HepG2 (cell line): ENCODE measurements at places on chromosomes 2 and 18.

- peak; percentile 13 for DNase-seq
Observed at GRCh38 chr18:36850527-36851201, 21.7 kb downstream of the KIAA1328 start.

GRCh38 chr2:12076810-12077209 is 330.4 kb downstream of the LPIN1 start:
- DNase-seq, result no peak

GRCh38 chr18:51053814-51054213 is 23.8 kb downstream of the SMAD4 start:
- DNase-seq, result no peak

GRCh38 chr18:8800445-8800844 is 95.1 kb downstream of the MTCL1 start:
- no peak for DNase-seq

- DNase-seq, result peak; percentile 56
Observed at GRCh38 chr2:88880441-88880953, 189.0 kb downstream of the RPIA start.

DNA sequence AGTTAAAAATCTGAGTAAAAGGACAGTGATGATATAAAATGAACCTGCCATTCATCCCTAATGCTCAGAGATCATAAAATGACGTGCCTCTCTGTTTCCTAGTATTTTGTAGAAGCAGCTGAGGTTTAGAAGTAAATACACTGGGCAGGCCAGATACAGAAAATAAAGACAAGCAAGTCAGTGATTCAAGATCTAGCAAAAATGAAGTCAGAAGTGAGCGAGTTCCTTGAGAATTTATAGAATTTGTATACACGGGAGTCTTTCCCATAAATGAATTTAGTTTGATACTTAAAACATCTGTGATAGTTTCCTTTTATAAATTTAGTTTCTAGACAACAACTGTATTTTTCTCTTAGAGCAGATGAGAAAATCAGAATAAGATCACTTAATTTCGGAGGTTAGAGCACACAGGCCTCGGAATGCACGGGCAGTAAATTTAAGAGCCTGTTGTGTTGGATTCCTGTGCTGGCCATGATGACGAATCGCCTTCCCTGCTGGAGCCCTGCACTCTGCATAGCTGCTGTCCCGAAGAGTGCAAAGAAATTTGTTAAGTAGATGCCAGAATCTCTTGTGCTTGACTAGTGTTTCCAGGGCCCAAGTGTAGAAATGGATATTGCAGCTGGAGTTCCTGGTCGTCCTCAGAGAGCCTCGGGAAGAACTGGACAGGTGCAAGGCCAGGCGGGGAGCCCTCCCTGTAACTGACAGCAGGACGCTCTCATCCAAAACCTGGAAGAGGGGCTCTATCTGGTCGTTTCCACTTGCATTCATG is 83.7 kb upstream of the RBM44 start:
- peak; percentile 35 for DNase-seq

DNA sequence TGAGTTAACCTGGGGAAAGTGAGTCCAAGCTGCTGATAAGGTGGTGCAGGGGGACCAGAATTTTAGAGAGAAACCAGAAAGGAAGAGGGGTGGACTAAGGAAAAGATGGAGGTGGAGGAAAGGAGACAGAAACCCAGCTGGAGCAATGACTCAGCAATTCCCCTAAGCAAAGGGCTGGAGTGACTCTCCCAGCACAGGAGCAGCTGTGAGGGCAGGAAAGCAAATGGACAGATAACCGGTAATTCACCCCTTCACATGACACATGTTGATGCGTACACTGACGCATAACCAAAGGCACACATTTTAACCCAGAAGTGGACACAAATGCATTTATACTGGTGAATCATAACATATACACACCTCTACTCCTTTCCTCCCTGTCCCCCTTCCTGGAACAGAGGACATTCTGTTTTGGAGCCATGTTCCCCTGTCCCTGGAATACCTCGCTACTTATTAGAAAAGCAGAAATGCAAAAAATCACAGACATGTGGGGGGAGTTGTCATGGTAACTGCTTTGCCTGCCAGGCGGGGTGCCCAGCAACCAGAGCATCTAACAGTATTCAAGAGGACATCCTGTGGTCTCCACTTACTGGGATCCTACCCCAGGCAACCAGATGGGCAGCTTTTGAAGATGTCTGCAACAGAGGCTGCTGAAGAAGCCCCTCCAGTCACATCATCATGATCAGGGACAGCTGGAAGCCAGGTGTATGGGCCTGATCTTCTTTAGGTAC is 4.7 kb downstream of the CDK5R2 start:
- no peak for DNase-seq
